Activated T-cell treated with anti-CD3 and anti-CD28 coated beads, Interleukin-2, amount 50 U/mL, for 24 hours (primary cell): ENCODE measurements at places on chromosomes 6 and 20.

- no peak for DNase-seq
These were observed 36.5 kb upstream of the RFPL4B start for GRCh38 chr6:112310439-112311125.

- DNase-seq: no peak
These were observed 152.4 kb downstream of the THBS2 start for GRCh38 chr6:169101036-169101805.

GRCh38 chr6:111583986-111584385 is 21.7 kb downstream of the TRAF3IP2 start:
- no peak for DNase-seq

DNA sequence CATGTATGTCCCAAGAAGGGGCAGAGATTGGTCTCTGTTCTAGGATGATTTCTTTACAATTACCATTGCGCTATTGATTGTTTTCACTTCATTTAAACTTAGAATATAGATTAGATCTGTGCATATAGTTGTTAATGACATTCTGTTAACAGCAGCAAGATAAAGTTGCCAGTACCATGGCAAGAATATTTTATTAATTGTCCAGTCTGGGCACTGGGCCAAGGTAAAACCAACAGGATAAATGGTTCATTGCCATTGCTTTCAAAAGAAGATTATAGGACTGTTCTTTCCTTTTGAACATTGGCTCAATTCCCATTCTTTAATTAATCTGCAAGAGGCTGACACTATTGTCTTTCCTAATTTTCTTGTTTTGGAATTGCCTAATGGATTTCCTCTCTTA is 592.4 kb downstream of the RFPL4B start:
- no peak for DNase-seq

- no peak for DNase-seq
These were observed 1.1 kb upstream of the TCF15 start for GRCh38 chr20:611047-611842.

GRCh38 chr6:153564803-153565202 is 433.7 kb upstream of the RGS17 start:
- no peak for DNase-seq

DNA sequence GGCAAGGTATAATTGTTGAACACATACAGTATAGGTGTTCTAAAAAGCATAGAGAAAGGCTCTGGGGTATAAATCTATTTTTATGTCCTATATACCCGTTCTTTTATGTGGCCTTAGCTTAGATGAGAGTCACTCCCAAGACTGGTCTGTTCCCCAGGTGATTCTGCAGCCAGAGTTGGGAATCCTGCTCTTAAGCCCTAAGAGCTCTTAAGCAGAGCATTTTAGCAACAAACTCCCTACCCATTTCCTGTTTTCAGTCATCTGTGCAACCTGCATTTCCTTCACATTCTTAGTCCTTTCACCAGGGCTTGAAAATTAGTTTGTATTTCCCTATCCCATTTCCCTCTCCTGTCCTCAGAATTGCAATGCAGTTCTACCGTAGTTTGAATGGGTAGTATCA is 166.1 kb downstream of the HS3ST5 start:
- DNase-seq: no peak

- DNase-seq: no peak
These were observed 10.6 kb downstream of the RNF182 start for GRCh38 chr6:13935190-13935880.

DNA sequence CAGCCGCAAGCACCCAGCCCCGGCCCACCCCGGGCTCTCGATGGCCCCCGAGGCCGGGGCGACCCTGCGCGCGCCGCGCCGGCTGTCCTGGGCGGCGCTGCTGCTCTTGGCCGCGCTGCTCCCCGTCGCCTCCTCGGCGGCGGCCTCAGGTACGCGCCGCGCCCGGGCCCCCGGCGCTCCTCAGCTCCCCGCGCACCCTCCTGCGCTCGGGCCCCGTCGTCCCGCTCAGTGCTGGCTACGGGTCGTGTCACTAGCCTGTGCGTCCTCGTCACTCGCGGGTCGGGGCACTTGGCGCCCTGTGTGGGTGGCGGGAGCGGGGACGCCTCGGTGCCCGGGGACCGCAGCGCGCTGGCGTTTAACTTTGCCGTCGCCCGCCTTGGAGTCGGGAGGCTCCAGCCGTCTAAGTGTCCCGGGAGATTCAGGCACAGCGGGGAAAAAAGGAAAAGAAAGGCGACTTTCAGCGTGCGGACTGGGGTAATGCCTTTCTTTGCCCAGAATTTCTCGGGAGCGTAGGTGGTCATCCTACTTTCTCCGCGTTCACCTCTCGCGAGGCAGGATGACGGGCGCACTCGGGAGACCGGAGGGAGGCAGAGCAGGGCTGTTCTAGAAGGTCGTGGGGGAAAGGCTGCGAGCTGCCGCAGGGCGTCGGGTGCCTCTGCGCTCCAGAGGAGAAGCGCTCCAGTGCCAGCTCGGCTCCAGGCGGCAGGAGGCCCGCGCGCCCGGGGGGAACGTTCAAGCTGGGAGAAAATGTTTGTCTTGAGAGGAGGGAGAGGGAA is 545 bp downstream of the FNDC1 start:
- DNase-seq: peak; percentile 48

DNA sequence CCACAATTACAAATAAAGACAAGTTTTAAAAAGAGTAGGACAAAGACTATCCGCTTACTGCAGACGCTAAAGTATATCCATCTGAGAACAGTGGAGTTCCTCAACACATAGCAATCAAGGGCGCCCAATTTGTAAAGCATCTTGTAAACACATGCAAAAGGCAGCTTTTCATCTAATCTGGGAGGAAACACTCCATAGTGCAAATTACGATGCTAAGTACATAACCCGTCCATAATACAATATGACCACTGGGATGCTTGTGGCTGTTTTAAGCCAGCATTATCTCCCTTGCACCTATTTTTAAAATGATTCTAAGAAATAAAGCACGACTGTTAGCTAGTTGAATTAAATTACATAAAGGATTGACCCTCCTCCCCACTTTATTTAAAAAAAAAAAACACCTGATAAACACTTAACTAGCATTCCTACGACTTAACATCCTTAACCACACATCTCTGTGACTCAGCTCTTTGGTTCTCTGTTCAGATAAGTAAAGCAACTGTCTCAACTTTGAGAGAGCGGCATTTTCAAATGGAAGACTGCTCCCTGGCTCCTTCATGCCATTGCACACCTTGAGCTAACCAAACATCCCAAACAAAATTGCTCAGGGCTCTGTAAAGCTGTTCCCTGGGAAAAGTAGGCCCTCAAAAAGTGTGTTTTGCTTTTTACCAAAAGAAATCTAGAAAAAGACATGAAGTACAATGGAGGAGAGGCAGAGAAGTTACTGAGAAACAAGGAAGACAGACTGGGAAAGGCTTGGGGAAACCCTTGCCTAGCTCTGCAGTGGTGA is 14.2 kb downstream of the SLC22A23 start:
- no peak for DNase-seq

GRCh38 chr6:87663434-87663833 is 38.6 kb downstream of the AKIRIN2 start:
- DNase-seq: no peak

DNA sequence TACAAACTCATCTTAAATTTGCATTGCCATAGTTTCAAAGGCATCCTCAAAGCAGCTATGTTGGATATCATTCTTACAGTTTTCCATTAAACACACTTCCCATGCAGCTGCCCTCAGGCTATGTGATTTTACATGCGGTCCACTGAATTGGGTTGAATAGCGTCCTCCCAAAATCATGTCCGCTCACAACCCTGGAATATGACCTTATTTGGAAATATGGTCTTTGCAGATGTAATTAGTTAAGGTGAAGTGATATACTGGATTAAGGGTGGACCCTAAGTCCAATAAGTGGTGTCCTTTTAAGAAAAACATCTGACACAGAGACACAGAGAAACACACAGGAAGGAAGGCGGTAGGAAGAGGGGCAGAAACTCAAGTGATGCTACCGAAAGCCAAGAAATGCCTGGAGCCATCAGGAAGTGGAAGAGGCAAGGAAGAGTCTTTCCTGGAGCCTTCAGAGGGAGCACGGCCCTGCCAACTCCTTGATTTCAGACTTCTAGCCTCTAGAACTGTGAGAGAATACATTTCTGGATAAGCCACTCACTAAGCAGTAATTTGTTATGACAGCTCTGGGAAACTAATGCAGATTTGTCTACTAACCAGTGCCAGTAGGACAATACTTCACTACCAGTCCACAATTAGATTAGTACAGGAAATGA is 42.7 kb upstream of the NHSL1 start:
- DNase-seq: no peak

DNA sequence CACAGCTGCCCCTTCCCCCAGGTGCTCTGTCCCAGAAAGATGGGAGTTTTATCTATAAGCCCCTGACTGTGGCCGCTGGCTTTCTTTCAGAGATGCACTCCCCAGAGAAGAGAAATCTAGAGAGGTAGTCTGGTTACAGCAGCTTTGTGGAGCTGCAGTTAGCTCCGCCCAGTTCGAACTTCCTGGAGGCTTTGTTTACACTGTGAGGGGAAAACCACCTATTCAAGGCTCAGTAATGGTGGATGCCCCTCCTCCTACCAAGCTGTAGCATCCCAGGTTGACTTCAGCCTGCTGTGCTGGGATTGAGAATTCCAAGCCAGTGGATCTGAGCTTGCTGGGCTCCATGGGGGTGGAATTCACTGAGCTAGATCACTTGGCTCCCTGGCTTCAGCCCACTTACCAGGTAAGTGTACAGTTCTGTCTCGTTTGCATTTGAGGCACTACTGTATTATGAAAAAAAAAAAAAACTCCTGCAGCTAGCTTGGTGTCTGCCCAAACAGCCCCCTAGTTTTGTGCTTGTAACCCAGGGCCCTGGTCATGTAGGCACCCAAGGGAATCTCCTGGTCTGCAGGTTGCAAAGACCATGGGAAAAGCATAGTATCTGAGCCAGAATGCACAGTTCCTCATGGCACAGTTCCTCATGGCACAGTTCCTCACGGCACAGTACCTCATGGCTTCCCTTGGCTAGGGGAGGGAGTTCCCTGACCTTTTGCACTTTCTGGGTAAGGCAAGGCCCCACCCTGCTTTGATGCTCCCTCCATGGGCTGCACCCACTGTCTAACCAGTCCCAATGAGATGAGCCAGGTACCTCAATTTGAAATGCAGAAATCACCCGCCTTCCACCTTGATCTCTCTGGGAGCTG is 275.0 kb downstream of the CENPW start:
- no peak for DNase-seq
